ENCODE measurements at places on chromosomes 13 and 19.

DNA sequence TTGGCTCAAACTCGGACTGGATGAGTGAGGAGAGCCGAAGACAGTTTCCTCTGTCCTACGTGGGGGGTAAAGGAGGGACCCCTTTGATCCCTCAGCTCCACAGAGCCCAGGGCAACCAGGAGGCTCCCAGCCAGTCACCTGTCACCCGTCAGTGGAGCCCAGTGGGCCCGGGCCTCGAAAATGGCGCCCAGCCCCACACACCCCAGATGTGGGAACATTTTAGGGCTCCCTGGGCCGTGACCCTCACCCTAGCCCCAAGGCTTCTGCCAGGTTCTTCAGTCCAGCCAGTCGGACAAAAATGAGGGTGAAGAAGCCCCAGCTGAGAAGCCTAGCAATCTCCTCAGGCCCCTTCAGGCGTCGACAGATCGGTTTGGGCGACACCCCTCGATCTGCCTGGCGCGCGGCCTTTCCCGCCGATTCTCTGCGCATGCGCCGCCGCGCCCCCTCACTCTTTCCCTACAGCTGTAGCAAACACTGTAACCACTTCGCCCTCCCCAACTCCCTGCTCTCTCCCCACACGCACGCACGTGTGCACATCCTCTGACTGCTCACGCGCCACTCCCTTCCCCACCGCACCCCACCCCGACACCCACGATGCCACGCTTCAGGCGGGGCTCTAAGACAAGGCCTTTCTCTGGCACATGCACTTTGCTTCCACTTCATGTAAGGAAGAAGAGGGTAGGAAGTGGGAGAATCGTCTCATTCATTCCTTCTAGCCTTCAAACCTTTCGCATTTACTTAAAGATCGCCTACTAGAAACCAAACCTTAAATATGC lies at the start of gene SLC6A16:
SLC6A16 (minus strand) TSS at position 391 of the 776 bp plus-strand sequence. CDS start 13,844 bp downstream, outside the sequence.
- no peak for DNase-seq

DNA sequence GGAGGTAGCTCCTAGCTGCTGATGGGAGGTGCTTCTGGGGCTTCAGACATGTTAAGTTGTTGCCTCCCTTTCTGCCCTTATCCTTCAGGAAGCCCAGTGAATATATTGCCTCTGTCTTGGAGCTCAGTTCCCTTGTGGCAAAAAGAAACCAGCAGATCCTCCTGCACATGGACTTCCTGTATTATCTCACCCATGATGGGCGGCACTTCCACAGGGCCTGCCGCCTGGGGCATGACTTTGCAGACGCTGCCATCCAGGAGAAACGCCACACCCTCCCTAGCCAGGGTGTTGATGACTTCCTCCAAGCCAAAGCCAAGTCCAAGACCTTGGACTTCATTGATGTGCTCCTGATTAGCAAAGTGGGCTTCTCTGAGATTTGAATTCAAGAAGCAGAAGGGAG lies 6.0 kb upstream of the CYP4F12 start:
- no peak for DNase-seq

DNA sequence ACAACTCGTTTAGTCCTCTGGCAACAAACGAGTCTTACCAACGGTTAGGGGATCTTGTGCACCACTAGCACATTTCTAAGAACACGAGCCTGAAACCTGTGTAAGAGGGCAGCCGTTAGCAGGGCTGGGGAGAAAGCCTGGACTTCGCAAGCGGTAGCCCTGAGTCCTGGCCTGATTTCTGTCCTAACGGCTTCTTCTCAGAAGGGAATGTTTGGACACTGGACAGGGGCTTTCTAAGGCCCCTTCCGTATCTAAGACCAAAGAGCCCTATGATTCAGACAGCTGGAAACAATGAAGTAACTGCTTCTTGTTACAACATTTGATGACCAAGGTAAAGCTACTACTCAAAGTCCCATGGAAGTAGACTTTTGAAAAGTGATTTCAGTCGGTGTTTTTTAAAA lies 2.2 kb downstream of the ANKRD10 start:
- DNase-seq, result no peak

- DNase-seq, result no peak
These were observed 38.2 kb upstream of the NPAS1 start for GRCh38 chr19:46981286-46981945.

GRCh38 chr13:99205621-99206220 lies 5.1 kb downstream of the UBAC2 start:
- no peak for DNase-seq

DNA sequence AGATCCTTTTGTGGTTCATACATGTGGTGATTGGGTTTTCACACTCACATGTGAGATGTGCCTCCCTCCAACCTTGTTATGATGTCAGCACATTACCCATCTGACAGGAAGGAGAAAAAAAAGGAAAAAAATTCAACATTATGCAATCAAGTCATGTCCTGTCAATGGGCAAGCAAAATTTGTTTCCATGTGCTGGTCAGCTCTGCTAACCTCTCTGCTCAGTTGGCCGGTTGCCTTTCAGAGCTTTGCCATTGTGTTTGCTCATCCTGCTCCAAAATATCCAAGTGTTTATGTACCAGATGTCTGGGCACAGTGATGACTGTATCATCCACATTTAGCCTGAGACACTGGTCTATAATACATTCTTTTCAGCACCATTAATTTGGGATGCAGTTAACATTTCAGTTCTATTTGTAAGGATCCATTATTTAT lies 27.0 kb upstream of the METTL21C start:
- no peak for DNase-seq

DNA sequence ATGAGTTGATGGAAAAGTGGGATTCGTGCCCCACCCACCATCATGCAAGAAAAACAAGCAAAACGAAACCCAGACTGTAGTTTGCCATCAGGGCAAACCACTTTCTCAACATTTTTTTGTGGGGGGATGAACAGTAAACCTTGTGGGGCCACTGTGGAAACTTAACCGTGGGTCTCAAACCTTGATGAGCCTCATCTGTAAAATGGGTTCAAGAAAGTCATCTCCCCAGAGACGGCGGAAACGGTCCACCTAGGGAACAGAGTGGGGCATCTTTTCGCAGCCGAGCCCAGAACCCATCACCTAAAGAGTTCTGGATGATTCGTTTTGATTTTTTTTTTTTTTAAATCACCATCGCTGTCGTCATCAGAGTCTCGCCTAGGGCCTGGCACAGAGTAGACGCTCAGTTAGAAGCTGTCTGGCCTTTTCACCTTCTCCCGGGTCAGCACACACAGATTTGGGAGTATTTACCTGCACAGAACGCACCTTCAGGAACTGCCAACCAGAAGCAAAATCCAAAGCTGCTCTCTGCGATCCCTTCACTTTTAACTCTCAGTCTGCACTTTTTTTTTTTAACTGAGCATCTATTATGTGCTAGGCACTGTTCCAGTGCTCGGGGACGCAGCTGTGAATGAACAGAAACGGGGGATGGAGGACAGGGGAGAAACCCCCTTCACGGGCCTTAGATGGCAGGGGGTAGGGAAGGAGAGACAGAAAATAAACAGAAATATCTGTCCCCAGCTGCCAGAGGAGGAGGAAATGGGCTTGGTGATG lies 69.8 kb downstream of the CELF5 start:
- no peak for DNase-seq
